ENCODE measurements at places on chromosomes 12 and 14.
A peak's percentile ranks its signal among the peaks of the same experiment; 100 is the strongest.

DNA sequence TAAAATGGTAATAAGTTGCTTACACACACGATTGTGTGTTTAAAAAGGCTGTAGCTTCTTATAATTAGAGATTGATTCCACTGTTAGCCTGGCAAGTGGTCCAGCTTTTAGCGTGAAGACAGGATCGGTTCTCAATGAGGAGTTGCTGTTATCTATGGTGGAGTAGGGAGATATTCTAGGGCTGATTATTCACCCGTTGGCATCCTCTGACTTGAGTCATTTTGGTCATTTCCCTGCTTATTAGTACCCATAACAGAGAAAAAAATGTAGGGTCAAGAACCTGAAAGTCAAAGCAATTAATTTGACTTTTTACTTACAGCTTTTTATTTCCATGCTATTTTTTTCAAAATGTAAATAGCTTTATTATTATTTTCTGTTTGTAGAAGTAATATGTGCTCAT is 76.0 kb downstream of the KCNK13 start:
- DNase-seq, result no peak

DNA sequence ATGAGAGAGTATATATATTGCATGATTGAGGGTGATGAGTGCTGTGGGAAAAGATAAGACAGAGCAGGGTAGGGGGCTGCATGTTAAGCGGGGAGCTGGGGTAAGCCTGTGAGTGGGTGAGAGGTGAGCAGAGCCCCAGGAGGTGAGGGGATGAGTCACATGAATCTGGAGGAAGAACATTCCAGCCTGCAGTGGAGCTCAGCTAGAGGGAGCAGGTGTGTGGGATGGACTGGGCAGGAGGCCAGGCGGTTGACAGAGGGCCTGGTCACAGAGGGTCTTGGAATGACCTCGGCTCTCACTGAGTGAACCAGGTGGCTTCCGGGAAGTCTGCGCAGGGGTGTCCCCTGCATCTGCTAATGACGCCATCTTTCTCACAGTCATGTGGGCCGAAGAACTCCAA is 44.4 kb downstream of the GIT2 start:
- no peak for DNase-seq

- no peak for DNase-seq
Measured at GRCh38 chr14:69756298-69756697, 10.6 kb upstream of the SRSF5 start.

DNA sequence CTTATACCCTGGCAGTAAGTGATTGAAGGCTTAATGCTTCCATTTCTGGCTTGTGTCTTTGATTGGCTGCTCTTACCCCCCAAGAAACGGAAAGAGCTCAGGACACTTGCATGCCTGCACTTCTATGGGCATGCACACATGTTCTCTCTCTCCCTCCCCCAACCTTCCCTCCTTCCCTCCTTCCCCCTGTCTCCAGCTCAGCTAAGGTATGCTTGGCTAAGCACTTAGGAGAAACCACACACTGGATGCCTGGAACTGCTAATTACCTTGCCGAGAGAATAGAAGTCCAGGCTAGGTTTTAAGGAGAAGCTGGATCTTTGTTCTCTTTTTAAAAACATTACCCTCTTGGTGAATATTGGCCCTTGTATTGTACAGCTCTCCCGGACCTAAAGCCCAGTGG is 1072.8 kb upstream of the TMEM132C start:
- no peak for DNase-seq

- no peak for DNase-seq
Measured at GRCh38 chr12:72982356-72982755, 710.2 kb downstream of the TRHDE start.

DNA sequence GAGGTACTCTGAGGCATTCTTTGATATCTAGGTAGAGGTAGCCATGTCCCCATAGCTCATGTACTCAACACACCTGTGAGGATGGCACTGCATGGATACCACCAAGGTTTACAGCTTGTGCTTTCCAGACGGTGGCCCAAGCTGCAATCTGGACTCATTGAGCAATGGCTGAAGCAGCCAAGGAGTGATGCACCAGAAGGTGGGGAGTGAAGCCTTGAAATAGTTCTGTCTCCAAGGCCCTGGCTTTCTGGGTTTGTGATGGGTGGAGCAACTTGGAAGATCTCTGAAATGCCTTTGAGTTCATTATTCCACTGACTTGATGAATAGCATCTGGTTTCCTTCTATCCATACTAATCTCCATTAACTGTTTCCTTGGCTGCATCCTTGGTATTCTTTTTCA is 290.0 kb upstream of the NOVA1 start:
- DNase-seq, result no peak

GRCh38 chr12:45336331-45336730 is 120.4 kb downstream of the ANO6 start:
- no peak for DNase-seq

- no peak for DNase-seq
Measured at GRCh38 chr12:76318773-76319594, 29.2 kb downstream of the BBS10 start.

DNA sequence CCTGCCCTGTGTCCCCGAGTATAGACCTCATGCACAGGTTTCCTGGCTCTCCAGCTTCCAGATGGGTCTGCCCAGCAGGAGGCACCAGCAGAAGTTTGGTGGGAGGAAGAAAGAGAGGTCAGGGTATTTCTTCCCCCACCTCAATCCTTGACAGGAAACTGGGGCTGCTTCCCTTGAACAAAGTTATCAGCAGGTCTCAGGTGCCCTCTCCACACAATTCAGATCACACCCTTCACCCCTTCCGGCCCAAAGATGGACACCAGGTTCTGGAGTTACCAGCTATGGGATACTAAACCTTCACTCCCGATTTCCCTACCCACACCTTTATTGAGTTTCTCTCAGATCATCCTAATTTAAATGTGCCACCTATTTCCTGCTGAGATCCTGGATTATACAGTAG is 1.2 kb downstream of the SART3 start:
- DNase-seq, result no peak

GRCh38 chr12:57887631-57888408 is 41.3 kb upstream of the CTDSP2 start:
- DNase-seq, result no peak

GRCh38 chr14:77124345-77125280 is 17.0 kb downstream of the ZDHHC22 start:
- no peak for DNase-seq

- peak; percentile 44 for DNase-seq
Measured at GRCh38 chr12:79424109-79424721, 266.5 kb downstream of the PAWR start.

DNA sequence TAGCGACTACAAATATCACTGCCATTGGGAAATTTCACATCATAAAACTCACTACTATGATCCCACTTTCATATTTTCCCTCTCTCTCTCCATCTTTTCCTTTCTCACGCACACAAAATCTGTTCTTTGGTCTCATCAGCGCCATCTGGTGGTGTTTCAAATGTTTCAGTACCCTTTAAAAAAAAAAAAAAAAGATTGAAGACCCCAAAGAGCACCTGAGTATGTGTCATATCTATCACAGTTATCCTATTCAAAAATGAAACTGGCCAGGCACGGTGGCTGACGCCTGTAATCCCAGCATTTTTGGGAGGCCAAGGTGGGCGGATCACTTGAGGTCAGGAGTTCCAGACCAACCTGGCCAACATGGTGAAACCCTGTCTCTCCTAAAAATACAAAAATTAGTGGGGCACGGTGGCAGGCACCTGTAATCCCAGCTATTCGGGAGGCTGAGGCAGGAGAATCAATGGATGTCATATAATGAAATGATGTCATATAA is 72.4 kb downstream of the TTC9 start:
- DNase-seq, result peak; percentile 58

- no peak for DNase-seq
Measured at GRCh38 chr12:82695531-82695930, 8.8 kb downstream of the TMTC2 start.

DNA sequence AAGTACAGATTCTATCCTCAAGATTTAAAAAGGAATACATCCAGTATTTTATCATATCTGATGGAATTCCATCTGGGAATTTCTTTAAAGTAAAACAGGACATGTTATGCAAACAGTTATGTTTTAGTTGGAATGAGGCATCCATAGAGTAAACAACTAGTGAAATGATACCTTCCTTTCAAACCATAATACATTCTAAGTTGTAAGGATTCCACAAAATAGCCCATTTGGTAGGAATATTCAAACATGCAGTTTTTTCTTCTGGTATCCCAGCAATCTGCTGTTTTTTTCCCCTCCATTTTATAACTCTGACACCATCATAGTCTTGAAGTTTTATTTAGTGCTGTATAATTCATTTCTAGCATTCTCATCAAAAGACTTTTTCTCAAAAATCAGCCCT is 149.6 kb downstream of the ADAMTS20 start:
- DNase-seq, result no peak

GRCh38 chr14:99205086-99205688 is 66.8 kb downstream of the BCL11B start:
- DNase-seq, result no peak

Measured in LoVo (cell line).